NCI-H1417 (cell line): ENCODE measurements at places on chromosomes 16 and 17.

GRCh38 chr17:56262803-56263202, 109.5 kb downstream of the ANKFN1 start:
- no peak for DNase-seq

DNA sequence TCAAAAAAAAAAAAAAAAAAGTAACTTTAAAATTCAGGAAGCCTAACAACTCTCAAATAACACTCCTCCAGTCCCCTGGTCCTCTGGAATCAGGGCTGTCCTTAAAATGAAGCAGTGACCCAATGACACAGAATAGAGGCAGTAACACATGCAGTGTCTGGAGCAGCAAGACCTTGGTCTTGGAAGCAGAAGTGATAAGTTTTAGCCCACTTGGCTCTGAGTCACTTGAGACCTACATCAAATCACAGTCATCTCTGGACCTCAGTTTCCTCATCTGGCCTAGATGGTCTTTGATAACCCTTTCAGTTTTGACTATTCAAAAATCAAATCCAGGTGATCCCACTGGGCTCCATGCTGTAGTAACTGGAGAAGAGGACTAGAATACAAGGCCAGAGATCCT, 39.0 kb downstream of the LYRM1 start:
- DNase-seq: no peak

DNA sequence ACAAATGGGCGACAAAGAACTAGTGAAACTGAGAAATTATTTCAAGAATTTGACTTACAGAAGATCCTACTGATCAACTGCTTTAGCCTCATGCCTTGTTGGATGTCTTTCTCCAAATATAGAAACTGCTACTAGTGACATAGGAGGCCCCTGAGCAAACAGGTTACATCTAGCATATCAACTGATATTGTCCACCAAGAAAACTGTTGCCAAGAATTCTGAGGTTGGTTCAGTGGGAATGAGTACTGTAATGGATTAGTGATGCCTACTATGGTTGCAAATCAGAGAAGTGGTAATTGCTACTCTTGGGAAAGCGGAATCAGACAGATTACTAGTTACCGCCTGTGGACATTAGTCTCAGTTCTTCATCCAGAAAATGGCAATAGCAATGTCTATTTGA, 10.0 kb downstream of the CDC27 start:
- no peak for DNase-seq

GRCh38 chr17:65677932-65678331, 116.5 kb upstream of the AXIN2 start:
- DNase-seq: no peak

- DNase-seq: peak; percentile 44
These were observed 1425.1 kb upstream of the CDH8 start for GRCh38 chr16:63461248-63461841.
